ENCODE measurements at places on chromosomes 7 and 10.

- DNase-seq, result no peak
These were observed 5.4 kb downstream of the VIM start for GRCh38 chr10:17233286-17233991.

GRCh38 chr10:124168581-124168980 lies 75.2 kb upstream of the CHST15 start:
- no peak for DNase-seq

DNA sequence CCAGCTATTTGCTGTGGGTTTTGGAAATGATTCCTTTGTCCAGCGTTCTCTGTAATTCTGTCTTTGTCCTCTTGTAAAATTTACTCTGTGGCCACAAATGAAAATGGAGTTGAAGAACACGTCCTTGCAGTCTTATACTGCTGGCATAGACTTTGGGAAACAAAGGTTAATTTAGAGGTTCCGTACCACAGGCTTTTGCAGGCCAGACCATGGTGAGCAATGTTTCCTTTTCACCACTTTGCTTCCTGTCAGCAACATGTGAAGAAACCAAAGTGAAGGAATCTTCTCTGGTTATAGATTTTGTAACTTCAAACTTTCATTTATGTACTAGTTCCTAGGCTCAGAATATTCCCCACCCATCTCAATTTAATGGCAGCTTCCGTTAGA lies 488.5 kb downstream of the MDFIC start:
- no peak for DNase-seq

DNA sequence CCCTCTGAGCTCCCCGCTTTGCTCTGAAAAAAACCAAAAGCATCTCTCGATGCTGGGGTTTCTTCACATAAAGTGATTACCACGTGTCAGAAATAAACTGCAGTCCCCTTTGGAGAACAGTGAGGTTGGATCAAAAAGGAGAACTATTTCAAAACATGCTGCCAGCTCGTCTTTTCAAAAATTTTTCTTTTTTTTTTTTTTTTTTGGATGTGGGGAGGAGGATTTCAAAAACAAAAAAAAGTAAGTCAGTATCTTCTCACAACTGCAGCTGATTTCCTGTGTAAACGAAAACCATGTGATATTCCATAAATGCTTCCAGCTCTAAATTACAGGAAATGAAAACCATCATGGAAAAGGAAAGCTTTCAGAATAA lies 155.0 kb upstream of the LYZL2 start:
- no peak for DNase-seq

DNA sequence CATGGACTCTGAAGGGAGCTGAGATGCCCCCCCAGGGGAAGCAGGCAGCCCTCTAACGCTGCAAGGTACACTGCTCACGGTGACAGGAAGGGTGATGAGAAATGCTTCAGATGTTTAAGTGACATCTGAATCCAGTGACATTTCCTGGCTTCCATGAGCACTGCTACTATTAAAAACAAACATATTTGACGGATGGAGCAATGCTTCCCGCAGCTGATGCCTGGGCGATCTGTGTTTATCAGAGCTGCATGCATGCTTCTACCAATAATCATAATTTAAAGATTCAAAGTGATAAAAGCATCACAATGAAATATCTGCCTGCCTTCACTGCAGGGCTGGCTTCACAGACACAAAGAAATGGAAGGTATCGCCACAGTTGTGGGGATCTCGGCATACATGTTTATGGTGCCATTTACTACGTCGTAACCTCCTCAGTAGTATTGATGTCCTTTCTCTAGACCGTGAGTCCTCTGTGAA lies 66.1 kb upstream of the AOAH start:
- no peak for DNase-seq

DNA sequence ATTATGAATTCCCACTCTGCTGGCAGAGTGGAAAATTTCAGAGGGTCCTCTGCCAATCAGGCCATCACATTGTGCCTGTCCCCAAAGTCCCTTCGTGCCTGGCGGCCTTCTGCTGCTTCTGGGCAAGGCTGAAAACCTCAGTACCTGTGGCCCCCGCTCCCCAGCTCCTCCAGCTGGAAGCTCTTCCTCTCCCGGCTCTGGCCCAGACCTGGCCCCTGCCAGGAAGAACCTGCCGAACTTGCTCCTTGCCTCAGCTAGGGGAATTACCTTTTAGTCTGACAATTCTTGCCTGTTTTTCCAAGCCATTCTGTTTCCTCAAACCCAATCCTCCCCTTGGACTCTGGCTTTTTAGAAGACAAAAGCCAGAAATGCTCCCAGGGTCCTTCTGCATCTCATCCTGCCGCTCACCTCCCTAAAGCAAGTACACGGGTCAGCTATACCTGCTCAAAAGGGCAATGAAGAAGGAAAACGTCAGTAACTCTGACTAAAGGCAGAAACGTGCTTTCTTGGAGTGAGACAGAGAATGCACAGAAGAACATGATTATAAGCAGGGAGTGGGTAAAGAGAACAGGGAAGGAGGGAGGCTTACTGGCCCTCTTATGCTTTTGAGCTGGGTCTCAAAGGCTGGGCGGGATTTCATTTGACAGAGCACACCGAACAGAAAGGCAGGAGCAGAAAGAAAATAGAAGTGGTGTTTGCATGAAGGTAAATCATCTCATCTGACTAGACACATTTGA lies 28.1 kb upstream of the TRIL start:
- DNase-seq, result no peak

- peak; percentile 76 for DNase-seq
These were observed 370.2 kb downstream of the PHF14 start for GRCh38 chr7:11343818-11344413.
